ENCODE measurements at places on chromosomes 7 and 10.

DNA sequence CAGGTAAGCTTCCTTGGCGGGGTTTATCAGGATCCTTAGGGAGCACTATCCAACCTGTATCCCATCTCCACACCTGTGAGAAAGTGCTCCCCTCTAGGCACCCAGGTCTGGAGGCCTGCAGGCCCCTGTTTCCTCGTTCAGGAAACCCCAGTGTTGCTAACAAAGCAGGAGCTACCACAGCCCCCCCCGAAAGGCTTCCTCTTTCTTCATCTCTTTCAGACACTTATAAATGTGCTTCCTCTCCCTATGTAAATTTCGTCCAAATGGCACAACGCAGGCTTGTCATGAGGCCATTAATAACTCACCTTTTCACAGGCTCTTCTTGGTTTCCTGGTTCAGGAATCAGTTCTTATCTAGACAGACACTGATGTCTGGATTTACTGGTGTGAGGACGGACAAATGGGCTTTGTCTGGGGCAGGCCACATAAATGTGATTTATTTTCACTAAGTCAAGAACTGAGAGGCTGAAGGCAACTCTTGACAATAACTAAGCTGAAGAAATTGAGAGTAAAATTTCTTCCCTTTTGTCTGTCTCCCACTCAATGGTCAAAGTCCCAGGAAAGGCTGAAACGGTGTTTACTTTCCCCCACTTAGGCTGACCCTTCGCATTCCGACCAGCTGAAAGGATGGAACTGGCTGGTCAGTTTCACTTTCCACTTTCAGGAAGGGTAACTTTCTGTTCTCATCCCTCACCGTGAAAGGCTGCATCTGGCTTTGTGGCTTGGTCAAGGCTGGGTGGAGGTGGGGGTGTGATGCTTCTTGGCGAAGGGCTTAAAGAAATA is 46.8 kb downstream of the PIK3AP1 start:
- peak; percentile 46 for ATAC-seq

DNA sequence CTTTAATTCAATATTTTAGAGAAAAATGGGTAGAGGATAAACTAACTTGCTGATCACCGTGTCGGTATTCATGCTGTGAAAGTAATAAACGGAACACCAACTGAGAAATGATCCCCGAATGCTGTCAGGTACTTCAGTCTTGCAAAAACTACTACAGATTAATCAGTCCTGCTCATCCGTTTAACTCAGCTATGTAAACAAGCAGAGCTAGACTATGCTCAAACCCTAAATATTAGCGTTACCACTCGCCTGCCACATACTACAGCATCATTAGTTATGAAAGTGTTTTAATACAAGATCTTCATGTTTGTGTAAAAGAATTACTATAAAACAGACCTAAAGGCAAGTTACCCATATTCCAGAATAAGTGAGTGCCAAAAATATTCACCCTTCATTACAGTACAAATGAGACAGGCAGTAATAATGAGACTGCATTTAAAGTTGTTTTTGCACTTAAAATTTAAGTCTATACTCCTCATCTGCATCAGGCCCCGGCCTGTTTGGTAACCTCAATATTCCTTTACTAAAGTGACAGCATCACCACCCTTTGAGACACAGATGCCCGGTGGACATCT is 952 bp downstream of the DNMBP start:
- ATAC-seq, result no peak

GRCh38 chr10:72124989-72125388 is 36.6 kb upstream of the SPOCK2 start:
- ATAC-seq, result peak; percentile 60

- no peak for ATAC-seq
Measured at GRCh38 chr7:84528756-84529479, 334.3 kb upstream of the SEMA3A start.

GRCh38 chr7:105773030-105773460 is 103.4 kb downstream of the ATXN7L1 start:
- ATAC-seq, result no peak

Measured in gastroesophageal sphincter (tissue), 4 donors.